Stimulated activated CD4-positive, alpha-beta T cell treated with anti-CD3 and anti-CD28 coated beads, Interleukin-4, amount 100 ng/mL, for 48 hours (primary cell): ENCODE measurements at places on chromosomes 3 and 15.

- no peak for DNase-seq
Measured at GRCh38 chr15:79991826-79992225, 20.8 kb upstream of the BCL2A1 start.

GRCh38 chr15:63422891-63423590, 41.4 kb upstream of the CA12 start:
- DNase-seq = no peak

GRCh38 chr15:39553947-39554693, 26.8 kb upstream of the THBS1 start:
- no peak for DNase-seq

- no peak for DNase-seq
Measured at GRCh38 chr3:27176256-27176655, 192.9 kb downstream of the NEK10 start.
